ENCODE measurements at places on chromosomes 1 and 21.

DNA sequence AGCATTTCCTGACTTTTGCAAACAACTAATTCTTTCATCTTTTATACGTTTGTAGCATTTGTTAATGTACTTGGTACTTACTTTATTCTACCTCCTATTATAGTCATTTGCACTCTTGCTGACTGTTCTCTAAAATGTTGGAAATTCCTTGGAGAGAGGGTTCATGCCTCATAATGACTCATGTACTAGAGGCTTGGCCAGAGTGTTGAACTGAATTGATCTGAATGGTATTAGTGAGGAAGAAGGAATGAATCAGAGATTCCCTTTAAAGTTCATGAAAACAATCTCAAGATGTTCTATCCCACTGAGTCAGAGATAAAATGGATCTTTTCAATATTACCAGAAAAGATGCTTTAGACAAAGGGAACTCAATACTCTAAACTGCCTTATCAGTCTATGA lies 383.4 kb downstream of the SEC16B start:
- DNase-seq = no peak

GRCh38 chr1:26999440-26999987 lies 6.0 kb downstream of the TRNP1 start:
- no peak for DNase-seq

- no peak for DNase-seq
These were observed 288.3 kb downstream of the PTPRC start for GRCh38 chr1:198927129-198927528.

- peak; percentile 61 for DNase-seq
These were observed 9.6 kb downstream of the PROK1 start for GRCh38 chr1:110460253-110461220.

- DNase-seq = no peak
These were observed 1206.2 kb upstream of the NCAM2 start for GRCh38 chr21:19792004-19792403.

DNA sequence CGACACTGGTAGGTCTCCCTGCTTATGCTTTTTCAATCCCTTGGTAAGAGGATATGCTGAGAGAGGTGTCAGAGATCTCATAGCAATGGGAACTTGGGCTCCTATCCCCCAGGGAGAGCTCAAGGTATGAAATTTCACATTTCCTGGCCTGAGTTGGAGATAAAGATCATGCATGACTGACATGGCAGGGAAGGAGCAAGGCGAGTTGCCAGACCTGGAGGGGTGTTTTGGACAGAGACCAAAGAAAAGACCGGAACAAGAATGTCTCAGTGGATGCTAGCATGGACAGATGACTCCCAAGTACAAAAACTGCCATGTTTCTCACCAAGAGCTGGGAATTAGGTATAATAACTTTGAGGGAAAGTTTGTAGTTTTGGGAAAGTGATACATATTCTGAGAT lies 334.1 kb upstream of the B3GALT2 start:
- DNase-seq = no peak

DNA sequence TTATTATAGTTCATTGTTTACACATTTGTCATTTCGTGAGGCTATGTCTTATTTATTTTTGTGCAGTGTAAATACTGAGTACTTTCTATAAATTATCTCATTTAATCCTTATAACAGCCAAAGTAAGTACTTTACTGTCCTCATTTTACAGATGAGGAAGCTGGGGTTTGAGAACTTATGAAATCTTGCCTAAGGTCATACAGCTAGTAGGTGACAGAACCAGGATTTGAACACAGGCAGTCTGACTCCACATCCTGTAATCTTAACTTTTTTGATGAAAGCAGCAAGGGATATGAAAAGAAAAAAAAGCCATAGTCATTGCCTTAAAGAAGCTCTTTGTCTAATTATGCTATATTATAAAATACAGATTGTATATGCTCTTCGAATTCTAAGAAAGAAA lies 107.1 kb upstream of the BMP8A start:
- DNase-seq = no peak

- DNase-seq = no peak
These were observed 27.3 kb downstream of the RRP1 start for GRCh38 chr21:43816611-43817071.

DNA sequence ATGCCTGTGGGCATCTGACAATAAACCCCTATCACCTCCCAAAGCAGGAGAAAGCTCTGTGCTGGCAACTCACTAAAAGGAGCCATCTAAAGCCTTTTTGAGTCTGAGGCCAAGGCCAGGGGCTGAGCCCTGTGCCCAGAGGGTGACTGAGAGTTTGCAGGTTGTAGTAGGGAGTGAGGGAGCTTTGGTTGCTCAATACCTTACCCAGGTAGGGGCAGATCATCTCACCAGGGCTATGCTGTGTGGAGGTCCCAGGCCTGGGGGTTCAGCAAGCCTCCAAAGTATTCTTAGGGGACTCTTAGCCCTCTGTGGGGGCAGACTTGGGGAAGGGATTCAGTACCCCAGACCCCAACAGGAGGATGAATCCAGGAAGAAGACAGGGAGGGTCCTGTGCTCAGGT lies 21.2 kb downstream of the S100A7 start:
- no peak for DNase-seq

DNA sequence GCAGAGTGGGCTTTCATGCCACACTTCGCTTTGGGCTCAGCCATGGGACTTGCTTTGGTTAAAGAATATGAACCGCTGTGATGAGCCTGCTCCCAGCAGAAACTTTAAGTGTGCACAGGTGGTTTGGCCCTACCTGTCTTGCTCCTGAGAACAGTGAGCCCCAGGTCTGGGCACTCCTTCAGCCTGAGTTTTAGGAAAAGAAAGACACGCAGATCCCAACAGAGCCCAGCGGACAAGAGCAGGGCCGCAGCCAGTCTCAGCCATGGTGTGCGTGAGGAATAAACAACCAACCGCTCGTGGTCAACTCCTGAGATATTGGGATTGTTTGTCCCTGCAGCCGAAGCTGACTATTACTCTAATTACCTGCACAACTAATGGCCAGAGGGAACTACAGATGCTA lies 217.1 kb upstream of the C1orf174 start:
- DNase-seq = no peak

GRCh38 chr1:204623365-204623893 lies 62.1 kb downstream of the LRRN2 start:
- DNase-seq = no peak

DNA sequence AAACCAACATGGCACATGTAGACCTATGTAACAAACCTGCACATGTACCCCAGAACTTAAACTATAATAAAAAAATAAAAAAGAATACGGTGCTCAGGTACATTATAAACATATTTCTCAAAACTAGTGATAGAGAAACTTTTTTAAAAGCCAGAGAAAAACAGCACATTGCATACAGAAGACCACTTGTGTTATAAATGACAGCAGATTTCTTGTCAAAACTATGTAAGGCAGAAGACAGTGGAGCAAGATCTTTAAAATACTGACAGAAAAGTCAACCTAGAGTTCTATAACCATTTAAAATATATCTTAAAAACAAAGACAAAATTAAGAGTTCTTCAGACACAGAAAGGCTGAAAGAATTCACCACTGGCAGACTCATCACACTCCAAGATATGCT lies 144.7 kb downstream of the NEGR1 start:
- DNase-seq = no peak

- peak; percentile 53 for DNase-seq
These were observed 54.4 kb downstream of the NR5A2 start for GRCh38 chr1:200081969-200082245.

DNA sequence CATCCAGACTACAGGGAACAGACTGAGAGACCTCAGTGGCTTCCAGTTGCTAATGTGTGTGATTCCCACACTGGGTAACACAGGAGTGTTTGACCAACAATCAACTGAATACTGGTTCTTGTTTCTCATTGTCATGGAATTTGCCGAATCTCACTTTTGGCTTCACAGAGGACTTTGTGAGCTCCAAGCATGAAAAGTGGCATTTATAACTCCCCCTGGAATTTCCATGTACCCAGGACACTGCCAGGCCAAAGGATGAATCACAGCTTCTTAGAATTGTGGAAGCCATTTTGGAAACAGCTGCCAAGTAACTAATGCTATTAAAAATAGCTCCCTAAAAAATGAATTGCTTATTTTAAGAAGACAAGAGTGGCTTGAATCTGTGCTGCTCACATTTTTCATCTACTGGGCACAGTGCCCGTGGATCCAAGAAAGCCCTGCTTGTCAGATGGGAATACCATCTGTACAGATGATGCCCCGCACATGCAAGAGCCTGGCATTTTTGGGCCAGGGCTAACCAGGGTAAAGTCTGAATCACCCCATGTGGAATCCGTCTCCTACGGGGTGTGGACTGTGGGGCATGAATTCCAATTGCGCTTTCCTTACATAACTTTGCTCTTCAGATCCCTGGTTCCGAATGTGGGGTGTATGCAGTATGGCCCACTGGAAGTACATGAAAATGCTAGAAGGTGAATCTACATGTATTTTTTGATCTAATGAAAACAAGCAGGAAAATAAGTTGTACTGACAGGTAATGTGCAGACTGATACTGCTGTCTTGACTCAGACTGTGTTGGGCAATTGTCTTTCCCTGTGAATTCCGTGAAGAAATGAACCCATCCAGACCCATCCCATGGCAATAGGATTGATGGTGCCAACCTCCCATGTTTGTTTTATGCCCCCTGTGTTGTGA lies 487.3 kb downstream of the SIPA1L2 start:
- no peak for DNase-seq

DNA sequence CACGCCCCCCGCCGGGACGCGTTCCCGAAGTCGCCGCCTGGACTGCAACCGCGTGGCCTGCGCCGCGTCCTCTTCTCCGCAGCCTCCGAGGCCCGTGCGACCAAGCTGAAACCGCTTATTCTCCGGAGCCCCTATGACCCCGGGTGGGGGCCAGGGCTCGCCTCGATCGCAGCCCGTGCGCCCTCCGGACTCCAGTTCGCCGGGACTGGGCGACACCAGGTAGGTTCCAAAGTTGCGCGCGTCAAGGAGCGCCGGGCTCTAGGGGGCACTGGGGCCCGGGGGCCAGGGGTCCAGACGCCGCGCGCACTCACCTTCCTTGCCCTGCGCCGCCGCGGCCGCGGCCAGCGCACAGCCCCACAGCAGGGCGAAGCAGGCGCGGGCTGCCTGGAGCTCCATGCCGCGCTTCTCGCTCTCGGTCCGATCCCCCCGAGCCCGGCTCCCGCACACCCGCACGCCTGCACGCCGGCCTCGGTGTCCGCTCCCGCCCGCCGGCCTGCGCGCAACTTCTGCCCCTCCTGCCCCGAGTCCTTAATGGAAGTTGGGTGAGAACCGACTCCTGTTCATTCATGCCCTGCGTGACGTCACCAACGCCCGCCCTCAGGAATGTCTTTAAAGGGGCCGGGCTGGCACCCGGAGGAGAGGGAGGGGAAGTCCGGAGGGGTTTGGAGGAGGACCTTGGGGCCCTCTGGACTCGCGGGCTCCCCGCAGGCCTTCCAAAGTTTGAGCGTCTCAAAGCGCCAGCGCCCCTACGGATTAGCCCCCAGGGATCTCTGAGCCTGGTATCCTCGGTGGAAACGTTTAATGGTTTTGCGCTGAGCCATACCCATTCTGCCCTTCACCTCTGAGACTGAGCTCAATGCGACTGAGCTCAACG lies at the start of gene EPHA2:
EPHA2 (minus strand) TSS at position 533 of the 874 bp plus-strand sequence; CDS start at position 396, 137 bp downstream.
- DNase-seq = no peak
